ENCODE measurements at places on chromosomes 16 and 17.
A peak's percentile ranks its signal among the peaks of the same experiment; 100 is the strongest.

DNA sequence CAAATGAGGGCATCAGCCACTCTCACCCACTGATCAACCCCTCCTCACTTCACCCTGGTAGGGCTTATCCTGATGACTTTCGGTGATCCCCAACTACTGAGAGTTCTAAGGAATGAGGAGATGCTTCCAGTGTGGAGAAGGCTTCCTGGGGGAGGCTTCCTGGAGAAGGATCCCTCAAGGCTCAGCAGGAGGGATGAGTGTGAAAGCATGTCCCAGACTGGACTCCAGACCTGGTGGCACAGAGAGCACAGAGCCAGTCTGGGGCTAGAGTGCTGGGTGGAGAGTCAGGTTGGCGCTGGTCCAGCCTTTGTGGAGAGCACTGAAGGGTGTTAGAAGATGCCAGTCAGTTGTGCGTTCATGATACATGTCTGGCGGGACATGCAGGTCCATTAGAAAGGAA lies 53.7 kb downstream of the PLD6 start:
- DNase-seq: no peak

DNA sequence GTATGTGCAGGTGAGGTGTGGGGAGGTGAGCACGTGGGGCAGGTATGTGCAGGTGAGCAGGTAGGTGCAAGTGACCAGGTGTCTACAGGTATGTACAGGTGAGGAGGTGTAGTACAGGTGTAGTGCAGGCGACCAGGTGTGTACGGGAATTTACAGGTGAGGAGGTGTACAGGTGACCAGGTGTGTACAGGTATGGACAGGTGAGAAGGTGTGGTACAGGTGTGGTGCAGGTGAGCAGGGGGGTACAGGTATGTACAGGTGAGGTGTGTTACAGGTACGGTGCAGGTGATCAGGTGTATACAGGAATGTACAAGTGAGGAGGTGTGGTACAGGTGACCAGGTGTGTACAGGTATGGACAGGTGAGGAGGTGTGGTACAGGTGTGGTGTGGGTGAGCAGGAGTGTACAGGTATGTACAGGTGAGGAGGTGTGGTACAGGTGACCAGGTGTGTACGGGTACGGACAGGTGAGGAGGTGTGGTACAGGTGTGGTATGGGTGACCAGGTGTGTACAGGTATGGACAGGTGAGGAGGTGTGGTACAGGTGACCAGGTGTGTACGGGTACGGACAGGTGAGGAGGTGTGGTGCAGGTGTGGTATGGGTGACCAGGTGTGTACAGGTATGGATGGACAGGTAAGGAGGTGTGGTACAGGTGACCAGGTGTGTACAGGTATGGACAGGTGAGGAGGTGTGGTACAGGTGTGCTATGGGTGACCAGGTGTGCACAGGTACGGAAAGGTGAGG lies 12.8 kb upstream of the DBNDD1 start:
- no peak for DNase-seq

- DNase-seq: no peak
Measured at GRCh38 chr16:87966685-87967185, 15.5 kb downstream of the BANP start.

GRCh38 chr16:85660843-85661739 lies 27.7 kb downstream of the GINS2 start:
- DNase-seq: no peak

GRCh38 chr16:6377956-6378355 lies 954.7 kb upstream of the RBFOX1 start:
- DNase-seq: no peak

DNA sequence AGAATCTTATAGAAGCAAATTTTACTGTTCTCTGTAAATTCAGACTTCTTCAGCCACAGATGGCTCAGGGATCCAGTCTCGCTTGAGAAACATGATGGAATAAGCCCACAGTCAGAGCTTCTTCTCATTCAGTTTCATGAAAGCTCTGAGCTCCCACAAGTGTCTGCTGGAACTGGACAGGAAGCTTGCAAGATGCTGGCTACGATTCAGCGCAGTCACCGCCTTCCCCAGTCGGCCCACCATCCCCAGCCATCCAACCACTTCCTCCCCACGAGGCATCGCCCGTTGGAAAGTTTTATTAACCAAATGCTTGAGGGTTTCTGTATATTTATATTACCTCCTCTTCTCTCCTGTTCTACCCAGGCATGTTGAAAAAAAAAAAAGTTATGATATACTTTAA lies 171.7 kb downstream of the ZFHX3 start:
- DNase-seq: peak; percentile 39

DNA sequence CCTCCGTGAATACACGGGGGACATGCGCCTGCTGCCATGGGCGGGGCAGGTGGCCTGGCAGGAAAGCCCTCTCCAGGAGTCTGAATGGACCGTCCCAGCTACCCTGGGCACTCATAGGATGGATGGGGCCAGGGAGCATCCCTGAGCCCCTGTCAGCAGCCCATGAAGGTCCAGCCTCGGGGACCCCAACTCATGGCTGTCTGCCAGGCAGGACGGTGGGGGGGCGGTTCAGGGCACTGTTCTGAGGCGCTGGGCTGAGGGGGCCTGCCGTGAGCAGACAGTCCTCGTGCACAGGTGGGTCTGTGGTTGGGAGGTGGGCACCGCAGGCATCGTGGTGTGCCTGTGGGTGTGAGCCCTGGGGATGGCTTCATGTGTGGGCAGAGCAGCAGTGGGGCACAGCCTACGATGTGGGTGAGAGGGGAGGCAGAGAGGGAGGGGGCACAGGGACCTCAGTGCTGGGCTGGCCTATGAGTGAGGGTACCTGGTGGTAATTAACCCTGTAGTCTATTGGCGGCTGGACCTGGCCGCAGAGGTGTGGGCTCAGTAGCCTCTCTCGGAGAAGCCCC lies 6.5 kb upstream of the PKMYT1 start:
- DNase-seq: no peak

DNA sequence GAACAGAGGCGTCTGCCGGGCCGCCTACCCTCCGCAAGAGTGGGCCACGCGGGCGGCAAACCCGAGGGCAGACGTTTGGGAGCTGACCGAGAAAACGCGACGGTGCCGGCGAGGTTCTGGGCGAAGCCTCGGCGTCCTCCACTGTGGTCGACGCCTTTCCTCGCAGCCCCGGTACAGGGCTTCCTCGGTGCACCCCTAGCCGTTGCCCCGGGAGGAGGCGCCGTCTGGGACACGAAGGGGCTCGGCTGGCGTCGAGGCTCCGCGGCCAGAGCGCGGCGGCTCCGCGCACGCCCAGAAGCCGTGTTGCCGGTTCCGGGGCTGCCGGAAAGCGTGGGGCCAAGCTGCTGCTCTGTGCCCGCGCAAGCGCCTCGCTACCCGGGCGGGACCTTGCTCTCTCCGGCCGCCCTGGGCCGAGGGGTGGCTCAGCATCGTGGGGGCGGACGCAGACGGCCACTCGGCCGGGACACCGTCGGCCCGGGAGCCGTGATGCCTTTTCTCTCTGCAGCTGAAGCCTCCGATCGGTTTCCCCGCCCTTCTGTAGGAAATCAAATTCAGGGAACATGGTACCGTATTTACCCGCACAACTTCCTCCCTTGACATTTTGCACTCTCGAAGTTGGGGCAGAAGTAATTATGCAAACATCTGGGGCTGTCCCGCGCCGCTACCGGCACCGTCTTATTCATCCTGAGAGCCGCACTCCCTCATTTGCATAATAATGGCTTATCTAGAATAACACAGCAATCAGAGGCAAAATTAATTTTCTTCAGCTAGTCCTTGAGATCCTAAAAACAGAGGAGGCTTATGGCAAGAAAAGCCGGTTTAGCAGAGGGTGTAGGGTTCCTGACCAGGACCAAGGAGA lies 7.3 kb upstream of the CBX8 start:
- peak; percentile 80 for DNase-seq

GRCh38 chr17:12640364-12640763 lies 25.3 kb upstream of the MYOCD start:
- DNase-seq: no peak

- peak; percentile 6 for DNase-seq
Measured at GRCh38 chr16:12826559-12826958, 22.9 kb upstream of the CPPED1 start.

- DNase-seq: no peak
Measured at GRCh38 chr17:82282239-82283207, 9.0 kb upstream of the CSNK1D start.

DNA sequence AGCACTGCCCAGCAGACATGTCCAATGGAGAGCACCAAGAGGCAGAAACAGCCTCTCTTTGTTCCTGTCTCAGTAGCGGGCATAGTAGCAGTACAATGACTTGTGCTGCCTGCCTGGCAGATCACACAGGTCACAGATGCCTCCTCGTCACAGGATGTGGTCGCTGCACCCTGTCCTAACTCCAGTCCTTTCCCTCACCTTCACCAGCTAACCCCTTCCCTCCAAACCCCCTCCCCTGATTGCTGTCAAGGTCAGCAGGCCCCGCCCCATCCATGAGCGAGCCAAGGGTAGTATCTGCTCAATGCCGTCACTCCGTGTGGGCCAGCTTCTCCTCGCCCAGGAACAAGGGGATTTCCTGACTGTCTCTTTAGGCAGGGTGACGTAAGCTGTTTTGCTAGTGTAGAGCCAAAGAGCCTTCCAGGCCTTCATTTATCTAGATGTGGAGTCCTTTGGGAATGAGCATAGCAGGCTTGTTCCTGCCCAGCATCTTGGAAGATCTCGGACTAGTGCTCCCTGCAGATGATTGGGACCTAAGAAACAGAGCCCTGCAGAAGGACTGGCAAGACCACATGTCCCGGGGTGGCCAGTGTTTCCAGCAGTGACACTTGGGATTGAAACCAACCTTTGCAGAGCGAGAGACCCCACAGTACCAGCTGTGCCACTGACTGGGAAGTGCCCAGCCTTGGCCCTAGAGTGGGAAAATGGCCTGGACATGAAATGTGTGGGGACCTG lies 75.9 kb upstream of the TNRC6C start:
- DNase-seq: peak; percentile 80

DNA sequence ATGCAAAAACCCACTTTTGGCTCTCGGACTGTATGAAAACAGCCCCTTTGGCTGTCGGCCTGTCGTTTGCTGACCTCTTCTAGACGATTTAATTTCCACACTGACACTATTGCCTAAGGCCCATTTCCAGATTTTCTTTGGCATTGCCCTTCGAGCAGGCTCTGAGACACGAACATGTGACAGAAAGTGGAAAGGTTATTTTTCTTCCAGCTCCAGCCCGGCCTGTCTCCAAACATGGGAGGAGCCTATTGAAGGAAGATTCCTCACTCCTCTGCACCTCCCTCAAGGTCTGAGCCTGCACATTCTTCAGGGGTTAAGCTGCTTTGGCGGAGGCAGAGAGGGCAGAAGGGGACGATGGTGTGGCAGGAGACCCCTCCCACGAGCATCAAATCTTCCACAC lies 85.9 kb upstream of the FOXF1 start:
- no peak for DNase-seq

- no peak for DNase-seq
Measured at GRCh38 chr16:80974649-80975376, 31.9 kb downstream of the CMC2 start.

DNA sequence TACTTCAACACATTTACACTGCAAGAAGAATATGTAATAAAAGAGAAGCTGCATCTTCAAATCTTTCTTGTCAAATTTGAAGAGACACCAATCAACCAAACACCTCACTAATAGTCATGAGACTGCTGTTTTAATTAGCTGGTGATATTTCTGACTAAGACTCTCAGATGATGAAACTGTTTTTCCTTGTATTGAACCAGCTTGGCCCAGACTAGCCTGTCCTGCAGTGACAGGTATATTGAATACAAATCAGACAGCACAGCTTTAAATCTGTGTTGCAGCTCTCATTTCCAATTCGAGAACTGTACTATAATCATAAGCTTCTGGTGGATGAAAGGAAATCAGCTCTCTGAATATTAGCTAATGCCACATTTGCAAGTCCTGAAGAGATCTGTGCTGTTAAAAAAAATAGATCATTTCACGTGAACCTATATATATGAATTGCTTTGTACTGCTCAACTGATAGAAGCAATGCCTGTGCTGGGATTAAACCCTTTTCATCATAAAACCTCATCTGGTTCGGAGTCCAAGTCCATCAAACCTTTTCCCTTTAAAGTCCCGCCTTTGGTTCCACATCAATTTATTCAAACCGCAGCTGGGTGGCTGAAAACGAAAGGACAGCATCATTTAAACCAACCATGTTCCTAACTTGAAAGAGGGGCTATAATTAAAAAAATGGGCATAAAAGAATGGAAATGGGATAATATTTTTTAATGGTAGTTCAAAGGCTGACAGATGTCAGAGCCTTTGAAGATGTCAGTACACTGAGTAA lies 306.2 kb downstream of the CEP112 start:
- DNase-seq: no peak

- DNase-seq: no peak
Measured at GRCh38 chr16:84022644-84023043, 20.0 kb downstream of the SLC38A8 start.

- peak; percentile 95 for DNase-seq
Measured at GRCh38 chr17:75271233-75271954, 363 bp upstream of the MIF4GD start.

DNA sequence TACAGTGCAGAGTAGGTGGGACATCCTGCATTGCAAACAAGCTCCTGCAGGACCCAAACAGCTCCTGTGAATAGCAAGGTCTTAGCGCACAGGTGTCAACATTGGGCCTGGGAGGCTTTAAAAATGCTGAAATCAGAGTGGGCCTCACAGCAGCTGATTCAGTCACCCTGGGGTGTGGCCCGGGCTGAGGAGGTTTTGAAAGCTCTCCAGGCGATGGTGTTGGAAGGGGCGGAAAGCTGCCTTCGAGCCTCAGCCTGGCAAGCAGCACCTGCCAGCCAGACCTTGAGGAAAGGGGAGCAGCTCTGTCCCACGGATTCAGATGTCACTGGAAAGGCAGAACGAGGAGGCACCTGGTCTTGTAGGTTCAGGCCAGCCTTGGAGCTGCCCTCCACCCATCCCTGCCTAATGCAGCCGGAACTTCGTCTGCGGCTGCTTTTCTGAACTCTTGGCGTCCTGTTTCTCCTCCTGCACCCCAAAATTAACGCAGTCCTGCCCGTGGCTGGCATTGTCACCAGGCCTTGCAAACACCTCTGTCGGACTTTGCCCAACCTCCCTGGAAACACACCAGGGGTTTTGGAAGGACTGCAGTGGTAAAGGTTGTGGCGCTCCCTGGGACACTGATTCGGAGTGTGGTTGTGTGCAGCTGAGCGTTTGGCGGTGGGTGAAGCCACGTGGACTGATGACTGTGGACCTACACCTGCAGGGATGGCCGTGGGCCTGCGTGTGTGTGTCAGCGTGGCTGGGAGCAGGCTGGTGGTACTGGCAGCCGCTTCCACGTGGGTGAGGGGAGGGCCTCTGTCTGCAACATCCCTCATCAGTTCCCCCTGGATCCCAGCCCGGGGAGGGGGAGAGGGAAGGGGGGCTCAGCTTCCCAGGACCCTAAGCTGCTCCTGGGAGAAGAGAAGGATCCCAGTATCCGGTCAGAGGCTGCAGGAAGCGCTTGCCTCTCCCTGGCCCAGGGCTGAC lies 3.4 kb downstream of the NECAB2 start:
- DNase-seq: no peak
